Retinal pigment epithelial cell (primary cell): ENCODE measurements at places on chromosomes 11 and 22.

DNA sequence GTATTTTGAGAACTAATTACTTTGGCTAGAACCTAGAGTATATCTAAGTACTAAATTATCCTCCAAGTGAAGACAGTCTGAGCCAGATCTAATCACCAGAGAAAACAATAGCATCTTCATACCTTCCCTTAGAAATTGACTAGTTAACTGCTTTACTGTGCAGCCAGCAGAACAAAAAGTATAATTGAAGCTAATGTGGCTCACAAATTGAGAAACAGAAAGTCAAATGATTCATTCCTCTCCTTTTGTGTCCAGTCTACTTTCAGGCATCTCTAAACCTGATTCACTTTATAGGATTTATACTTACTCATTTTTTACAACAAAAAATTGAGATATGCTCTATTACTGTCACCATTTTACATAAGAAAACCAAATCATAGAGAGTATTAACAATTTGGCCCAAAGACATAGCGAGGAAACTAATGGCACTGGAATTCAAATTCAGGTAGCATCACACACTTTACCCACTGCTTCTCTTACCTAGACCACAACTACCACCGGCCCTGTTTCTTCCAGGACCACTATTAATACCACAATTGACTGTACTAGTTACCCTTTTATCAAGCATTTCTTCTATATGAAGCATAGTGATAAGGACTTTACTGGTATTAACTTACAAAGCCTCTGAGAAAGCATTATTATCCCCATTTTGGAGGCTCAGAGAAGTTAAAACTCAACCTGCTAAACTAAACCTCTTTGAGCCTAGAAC lies 1402.6 kb upstream of the TENM4 start:
- no peak for DNase-seq

DNA sequence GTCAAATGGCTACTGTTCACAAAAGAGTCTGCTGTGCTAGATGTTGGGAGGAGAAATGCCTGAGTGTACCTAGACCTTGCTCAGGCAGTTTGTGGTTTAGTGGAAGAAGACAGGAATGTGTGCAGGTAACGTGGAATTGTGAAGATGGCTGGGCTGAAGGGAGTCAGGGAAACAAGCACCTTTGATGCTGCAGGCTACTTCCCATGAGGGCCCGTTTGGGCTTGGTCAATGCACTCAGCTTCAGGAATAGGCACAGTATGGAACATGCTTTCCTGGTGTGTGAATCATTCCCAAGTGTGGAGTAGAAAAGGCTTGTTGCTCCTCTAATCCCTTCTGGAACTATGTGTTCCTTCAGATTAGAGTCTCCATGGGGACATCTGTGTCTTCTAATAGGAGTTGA lies 318.3 kb upstream of the MTNR1B start:
- DNase-seq, result no peak

DNA sequence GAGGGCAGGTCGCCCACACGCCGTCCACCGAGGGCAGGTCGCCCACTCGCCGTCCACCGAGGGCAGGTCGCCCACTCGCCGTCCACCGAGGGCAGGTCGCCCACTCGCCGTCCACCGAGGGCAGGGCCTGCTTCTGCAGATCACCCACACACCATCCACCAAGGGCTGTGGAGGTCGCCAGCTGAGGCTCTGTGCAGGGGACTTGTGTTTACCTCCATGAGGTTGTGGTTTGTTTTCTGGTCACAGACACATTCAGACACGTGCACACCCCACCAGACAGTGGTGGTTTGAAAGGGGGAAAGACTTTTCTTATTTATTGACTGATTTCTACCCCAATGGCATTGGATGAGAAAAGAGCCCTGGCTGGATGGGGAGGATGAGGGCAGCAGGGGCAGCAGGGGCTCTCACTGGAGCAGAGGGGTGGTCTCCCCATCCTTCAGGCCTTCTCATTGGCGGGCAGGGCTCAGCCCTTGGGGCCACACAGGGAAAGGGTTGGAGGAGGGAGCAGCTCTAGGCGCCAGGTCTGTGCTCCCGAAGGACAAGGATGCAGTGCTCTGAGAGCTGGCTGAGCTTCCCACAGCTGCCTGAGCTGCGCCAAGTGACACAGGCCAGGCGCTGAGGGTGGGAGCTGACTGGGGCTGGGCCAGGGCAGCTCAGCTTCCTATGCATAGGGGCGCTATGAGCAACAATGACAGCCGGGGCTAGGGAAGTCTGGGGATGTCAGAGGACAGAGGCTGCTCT lies 252.6 kb upstream of the B3GAT1 start:
- DNase-seq, result no peak

DNA sequence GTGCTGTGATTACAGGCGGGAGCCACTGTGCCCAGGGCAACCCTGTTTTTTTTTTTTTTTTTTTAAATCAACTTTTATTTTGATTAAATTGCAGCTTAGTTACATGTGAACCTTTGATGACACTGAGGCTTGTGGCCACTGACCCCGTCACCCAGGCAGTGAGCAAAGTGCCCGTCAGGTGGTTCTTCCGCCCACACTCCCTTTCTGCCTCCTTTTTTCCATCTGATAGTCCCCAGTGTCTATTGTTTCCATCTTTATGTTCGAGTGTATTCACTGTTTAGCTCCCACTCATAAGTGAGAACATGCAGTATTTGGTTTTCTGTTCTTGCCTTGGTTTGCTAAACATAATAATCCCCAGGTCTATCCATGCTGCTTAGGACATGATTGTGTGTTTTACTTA lies 110.9 kb upstream of the GRK3 start:
- DNase-seq, result no peak

- no peak for DNase-seq
Measured at GRCh38 chr11:27646051-27646818, 54.0 kb downstream of the BDNF start.

DNA sequence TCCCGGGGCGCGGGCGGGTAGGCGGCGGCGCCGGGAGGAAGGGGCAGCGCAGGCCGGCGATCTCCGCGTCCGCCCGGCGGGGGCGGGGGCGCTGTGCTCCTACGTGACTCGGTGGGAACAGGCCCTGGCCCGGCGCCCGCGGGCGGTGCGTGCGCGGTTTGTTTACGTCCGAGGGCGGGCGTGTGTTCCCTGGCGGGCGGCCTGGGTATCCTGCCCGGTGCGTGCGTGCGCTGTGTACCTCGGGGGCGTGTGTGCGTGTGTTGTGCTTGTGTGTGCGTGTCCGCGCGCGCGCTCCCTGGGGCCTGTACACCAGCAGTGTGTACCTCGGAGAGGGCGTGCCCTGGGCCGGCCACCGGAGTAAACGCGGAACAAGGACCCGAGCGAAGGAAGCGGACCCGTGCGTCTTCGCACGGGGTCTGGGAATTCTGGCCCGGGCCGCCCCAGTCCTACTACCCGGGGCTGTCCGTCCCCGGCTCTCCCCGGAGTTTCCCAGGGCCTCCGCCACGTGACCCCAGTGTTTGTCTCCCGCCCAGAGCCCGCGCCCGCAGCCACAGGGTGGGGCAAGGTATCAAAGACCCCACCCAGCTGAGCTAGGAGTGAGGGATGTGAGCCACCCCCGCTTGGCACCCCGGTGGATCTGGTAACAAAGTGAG lies 769 bp downstream of the MAFF start:
- DNase-seq, result peak; percentile 69

DNA sequence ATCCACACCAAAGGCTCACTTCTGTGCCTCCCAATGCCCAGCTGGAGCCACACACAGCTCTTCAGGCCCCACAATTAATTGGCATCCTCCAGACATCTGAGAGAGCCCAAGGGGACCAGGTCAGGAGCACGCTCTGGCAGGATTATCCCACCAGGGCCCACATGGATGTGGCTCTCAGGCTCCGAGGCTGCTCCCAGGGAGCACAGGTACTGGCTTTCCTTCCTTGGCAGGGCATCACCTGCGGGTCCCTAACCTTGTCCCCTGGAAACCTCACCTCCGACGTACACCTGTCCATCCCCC lies 54.3 kb downstream of the CD6 start:
- no peak for DNase-seq

GRCh38 chr11:6300325-6300724 lies 20.0 kb downstream of the CAVIN3 start:
- no peak for DNase-seq

GRCh38 chr22:24304062-24304675 lies 33.5 kb downstream of the SPECC1L start:
- DNase-seq, result no peak

GRCh38 chr11:85685125-85685819 lies 723 bp downstream of the CCDC89 start:
- no peak for DNase-seq

DNA sequence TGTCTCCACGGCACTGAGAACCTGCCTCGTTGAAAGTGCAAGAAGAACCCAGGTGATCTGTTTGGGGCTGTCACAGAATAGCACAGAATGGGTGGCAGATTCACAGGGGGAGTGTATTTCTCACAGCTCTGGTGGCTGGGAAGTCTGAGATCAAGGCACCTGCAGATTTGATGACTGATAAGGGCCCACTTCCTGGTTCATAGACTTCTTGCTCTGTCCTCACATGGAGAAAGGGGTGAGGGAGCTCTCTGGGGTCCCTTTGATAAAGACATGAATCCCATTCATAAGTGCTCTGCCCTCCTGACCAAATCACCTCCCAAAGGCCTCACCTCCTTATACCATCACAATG lies 198.5 kb upstream of the SORL1-AS1 start:
- DNase-seq, result no peak

DNA sequence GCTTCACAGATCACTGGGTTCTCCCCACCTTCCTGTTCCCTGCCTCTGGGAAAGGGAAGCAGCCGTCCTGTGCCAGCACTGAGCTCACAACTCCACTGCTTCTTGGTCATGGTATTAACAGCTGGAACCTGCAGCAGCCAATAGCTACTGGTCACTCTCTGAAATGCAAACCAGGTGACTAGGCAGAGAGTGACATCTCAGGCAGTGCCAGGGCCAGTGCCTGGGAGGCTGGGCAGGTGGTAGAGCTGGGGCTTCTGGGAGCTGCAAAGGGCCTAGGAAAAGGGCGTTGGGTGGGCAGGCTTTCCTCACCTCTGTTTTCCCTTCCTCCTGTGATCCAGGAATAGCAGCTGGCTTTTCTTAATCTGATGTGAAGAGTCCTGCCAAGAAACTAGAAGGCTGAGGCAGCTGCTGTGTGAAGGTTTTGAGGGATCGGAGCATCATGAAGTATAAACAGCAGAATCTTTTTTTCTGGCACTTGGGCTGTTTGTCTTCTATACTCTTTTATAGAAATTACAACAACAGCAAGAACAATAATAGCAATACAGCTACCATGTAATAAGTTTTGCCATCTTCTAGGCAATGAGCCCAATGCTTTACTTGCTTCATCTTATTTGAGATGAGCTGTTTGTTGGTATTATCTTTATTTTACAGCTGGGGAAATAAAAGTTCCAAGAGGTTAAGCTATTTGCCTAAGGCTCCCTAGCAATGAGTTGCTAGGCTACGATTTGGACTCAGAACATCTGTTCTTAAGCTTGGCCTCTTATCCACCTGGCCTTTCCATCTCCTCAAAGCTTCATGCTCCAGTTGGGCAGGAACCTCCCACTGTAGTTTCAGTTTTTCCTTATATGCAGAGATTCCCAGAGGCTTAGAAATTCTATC lies 22.0 kb upstream of the CD44 start:
- no peak for DNase-seq

DNA sequence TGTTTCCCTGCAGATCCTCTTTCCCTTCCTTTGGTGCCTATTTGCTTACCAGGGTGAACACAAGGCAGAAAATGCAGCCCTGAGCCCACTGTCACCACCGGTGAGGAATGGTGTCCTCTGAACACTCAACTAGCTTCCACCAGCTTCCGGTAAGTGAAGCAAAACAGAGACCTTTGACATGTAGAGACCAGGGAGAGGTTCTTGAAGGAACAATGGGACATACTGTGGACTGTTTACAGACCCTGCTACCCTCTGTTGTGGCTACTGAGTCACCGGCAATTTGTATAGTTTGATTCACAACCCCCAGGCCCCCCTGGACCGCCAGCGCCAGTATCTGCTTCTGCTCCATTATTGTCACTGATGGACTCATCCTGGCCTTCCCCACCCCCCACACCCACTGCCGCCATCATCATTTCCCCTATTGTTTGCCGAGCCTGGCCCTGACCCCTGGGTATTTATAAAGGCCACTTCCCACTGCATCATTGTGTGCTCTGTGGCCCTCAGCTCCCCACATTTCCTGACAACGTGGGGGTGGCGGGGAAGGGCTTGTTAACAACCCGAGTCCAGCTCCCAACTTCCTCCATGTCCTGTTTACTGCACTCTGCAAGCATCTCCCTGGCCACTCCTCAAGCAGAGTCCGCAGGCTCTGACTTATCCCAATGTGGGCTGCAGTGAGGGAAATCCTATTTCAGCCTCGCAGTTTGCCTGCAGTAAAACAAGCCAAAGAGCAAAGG lies 252.9 kb downstream of the ETS1 start:
- no peak for DNase-seq

DNA sequence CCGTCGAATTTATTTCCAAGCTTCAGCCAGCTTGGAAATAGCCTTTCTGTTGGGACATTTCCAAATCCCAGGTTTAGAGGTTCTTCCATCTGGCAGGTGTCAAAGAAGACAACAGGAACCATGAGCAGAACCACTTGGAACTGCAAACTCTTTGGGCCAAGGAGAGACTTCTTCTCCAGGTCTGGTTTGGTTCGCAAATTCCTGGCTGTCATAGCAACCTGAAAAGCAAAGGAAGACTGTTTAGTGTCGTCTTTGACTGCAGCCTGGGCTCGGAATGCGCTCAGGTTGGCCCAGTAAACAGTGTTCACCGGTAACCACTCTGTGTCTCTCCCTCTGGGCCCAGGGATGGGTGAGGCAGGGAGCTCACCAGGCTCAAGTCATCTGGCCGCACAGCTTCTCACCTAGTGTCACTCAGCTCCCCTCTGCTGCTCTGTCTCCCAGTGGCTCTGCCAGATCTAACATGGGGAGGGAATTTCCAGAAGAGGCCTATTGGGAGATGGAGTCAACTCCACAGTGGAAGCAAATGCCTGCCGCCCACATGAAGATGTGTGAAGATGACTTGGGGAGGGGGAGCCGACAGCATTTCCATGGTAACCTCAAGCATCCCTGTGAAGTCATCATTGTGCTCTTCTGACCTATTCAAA lies 11.9 kb upstream of the CLMP start:
- DNase-seq, result no peak
